BE2C (cell line): ENCODE measurements at places on chromosomes 4 and X.

DNA sequence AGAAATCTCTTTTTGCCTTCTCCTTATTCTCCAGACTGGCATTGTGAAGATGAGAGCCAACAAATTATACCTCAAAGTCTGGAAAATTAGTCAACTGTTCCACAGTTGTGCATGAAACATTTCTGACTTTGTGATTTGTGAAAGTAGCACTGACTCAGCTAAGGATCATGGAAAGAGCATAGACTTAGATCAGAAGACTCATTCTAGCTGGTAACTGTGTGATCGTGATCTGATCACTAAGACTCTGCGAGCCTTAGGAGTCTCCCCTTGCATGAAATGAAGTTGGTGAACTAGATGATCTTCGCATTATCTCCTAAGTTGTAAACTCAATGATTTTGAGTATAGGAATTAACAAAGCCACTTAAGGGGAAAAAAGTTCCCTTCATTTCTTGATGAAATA lies 668.1 kb downstream of the RPA4 start:
- DNase-seq = no peak

GRCh38 chrX:47248576-47248975 lies 15.8 kb downstream of the USP11 start:
- no peak for DNase-seq

DNA sequence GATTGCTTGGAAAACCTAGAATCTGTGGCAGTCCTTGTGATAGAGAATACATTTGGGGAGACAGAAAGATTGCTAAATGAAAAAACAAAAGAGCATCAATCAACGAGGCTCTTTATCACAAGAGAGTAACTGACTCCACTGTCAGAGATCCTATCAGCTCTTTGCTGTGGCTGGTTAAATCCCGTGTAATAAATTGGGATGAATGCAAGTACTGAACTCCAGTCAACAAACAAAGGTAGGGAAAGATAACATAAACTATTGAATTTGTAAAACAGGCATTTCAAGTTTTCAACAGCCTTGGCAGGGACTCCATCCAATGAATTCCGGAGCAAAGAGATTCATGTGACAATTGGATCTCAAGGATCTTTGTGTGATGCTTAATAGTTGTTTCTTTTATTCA lies 21.3 kb downstream of the MMRN1 start:
- DNase-seq = no peak

GRCh38 chr4:15254236-15254880 lies 173.5 kb upstream of the C1QTNF7 start:
- no peak for DNase-seq

DNA sequence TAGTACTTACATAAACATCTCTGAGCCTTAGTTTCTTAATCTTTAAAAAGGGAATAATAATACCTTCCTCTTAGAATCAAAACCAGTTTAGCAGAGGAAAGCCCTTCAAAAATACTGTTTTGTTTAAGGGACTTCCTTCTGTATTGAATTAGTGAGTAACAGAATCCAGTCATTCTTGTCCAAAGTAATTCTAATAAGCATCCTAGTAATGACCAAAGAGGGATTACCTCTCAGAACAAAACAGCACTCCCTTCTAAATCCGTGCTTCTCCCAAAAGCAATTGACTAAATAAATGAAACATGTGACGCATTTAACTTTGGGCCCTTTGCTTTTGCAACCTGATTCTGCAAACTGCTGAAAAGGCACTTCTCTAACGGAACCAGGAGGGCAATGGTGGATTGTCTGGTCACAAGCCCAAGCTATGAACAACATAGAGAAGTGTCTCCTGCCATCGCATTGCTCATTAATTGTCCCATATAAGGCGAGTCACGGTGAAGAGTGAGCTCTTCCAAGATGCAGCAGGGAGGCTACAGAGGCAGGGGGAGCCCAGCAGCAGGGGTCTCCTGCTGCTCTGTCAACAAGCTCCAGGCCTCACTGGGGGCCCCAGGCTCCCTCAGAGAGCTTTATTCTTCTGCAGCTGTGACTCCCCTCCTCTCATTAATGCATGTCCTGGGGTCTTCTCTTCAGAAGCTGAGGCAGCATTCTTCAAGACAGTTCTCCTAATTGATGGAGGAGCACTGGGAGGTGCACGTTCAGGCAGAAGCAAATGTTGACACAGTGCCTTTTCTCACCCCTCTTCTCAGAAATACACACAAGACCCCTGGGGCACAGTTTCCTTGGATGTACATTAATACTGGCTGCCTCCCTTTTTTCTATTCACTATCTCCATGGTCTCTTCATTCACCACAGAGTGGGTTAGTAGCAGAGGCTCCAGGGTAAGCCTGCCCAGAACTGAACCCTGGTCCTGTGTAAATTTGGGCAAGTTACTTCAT lies 419.6 kb upstream of the RASGEF1B start:
- no peak for DNase-seq

GRCh38 chr4:34845926-34846325 lies 1398.4 kb downstream of the ARAP2 start:
- DNase-seq = no peak

GRCh38 chr4:163300445-163300844 lies 32.0 kb downstream of the NPY1R start:
- DNase-seq = no peak

DNA sequence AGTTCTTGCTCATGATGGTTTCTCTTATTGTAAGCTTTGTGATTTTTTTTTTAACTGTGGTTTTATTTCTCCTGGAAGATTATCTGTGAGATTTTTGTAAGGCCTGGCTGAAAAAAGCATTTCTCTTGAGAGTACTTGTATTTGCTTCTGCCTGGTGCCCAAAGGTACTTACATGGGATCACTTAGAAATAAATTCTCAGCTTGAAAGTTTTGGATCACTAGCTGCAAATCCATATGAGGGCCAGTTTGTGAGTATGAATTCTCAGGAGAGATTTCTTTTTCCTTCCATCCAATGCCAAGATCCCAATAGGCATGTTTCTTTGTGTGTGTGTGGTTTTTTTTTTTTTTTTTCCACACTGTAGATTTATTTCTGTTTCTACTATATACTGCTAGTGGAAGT lies 1884.7 kb upstream of the PCDH7 start:
- DNase-seq = no peak

- no peak for DNase-seq
Measured at GRCh38 chr4:83390944-83391343, 56.3 kb upstream of the HPSE start.

DNA sequence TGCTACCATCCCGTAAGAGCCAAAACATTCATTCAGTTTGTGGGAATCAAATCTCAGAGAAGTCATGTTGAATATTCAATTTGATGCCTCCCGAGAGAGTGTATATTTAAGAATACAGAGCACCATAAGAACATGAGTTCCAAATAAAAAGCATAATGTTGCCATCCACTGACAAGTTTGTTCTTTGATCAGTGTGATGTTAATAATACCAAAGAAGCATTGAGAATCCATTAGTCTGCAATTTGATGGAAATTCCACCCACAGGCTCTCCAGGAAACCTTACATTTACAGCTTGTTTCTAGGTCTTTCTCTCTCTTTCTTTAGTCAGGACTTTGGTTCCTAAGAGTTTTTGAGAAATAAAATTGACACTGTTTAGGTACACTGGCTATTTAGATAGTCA lies 200.6 kb upstream of the SFRP2 start:
- no peak for DNase-seq

DNA sequence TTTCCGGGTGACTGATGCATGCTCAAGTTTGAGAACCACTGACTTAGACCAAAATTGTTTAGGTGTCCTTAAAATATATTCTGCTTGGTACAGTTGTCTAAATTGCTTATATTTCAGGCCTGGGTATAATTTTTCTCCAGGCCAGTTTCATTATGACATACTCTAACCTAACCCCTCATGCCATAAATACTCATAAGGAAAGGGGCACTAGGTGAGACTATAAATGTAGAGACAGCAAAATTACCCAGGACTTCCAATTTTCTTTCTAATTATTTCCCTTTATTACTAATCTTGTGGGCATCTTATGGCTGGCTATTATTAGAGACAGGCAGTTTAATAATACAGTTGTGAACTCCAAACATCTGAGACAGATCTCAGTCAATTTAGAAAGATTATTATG lies 150.2 kb downstream of the RRAGB start:
- no peak for DNase-seq

- DNase-seq = no peak
Measured at GRCh38 chrX:67953658-67954057, 409.8 kb downstream of the AR start.

DNA sequence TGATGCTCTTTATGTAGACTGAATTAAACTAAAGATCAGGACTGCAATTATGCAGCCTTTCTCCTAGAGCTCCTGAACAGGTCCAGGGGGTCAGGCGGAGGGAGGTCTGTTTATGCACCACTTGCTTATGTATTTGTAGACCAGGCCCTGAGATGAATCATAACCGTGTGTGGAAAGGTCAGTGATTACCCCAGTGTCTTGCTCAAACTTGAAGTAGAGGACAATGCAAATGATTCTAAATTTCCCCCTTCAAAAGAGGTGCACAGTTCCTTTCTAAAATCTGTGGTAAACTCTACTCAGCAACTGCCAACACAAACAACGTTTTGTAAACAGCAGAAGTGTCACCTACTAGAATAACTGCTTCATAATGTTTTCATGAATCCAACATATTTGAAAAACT lies 13.0 kb upstream of the TBC1D9 start:
- DNase-seq = no peak
